Stimulated activated CD8-positive, alpha-beta memory T cell treated with anti-CD3 and anti-CD28 coated beads, Interleukin-4, amount 100 ng/mL, for 1 hour (primary cell): ENCODE measurements at places on chromosomes 6 and 20.

- no peak for DNase-seq
These were observed 60.5 kb upstream of the SLC22A23 start for GRCh38 chr6:3517350-3517749.

DNA sequence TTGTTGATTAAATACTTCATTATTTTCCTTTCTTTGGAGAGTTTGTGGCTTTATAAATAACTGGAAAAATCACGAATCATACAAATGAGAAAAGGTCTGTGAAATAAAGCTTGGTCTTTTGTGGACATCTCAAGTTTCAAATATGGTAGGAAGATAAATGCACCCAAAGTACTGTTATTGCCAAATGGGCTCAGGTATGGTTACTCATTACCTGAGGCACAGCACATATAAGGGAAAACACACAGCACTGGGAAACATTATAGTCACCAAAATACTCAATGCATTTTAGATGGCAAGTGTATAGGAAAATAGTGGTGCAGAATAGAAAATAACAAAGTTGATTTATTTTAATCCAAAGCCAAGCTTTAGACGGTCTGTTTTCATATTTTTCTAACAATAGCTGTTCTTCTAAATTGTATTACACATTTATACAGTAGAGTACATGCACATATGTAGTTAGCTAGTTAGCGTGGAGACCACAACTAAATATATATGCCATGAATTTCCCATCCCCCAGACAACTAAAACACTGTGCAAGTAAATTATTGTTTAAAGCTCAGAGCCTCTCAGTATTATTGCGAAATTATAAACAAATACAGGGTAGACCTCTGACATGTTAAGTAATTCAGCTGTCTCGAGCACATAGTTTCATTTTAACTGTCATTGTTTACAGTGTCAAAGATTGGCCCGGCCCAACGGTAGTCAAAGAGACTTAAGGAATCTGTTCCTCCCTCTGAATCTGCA is 336.0 kb downstream of the SYNE1 start:
- no peak for DNase-seq

- DNase-seq, result no peak
These were observed 90.9 kb upstream of the MLIP start for GRCh38 chr6:54020334-54020733.

GRCh38 chr6:7463785-7464184 is 74.2 kb downstream of the RIOK1 start:
- DNase-seq, result no peak

DNA sequence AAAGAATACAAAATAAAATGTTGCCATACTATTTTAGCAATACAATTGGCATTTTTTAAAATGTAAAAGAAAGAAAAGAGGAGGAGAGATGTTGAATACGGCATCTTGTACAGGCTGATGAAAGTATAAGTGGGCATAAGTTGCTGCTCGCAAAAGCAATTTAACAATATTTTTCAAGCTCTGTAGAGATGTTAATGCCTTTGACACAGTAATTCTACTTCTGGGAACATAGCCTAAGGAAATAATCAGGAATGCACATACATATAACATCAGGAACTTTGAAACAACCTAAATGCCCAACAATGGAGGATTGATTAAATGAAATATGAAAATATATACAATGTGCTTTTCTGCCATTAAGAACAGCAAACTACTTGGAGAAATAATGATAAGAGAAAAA is 80.2 kb downstream of the LRRC1 start:
- DNase-seq, result no peak

- DNase-seq, result no peak
These were observed 2.7 kb downstream of the SLC32A1 start for GRCh38 chr20:38726804-38727606.

- DNase-seq, result no peak
These were observed 83.0 kb downstream of the MAP7 start for GRCh38 chr6:136467186-136467585.

GRCh38 chr6:36890112-36890663 is 4.4 kb downstream of the C6orf89 start:
- DNase-seq, result no peak
